ENCODE measurements at places on chromosomes 12 and 14.

DNA sequence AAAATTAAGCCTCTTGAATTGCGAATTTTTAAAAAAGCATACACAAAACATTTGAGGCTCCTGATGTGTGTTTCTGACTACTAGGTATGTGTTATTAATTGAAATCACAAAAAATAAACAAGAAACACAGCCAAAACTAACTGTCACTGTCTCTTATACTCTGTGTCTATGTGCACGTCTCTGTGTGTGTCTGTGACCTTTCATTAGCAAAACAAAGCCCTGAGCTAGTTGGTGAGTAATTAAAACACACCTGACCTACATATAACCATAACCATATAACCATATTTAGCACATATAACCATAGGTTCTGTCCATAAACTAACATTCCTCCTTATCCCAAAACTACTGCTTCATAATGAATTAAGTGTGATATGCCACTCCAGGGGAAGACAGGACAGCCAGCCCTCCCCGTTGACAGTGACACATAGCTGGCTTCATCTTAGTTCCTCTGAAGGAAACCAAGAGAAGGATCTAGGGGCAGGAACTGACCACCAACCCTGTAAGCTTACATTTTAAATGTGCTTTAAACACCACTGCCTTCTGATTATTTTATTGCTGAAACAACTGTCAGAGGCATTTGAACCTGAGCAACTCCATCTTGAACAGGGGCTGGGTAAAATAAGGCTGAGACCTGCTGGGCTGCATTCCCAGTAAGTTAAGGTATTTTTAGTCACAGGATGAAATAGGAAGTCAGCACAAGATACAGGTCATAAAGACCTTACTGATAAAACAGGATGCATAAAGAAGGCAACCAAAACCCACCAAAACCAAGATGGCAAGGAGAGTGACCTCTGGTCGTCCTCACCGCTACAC is 106.7 kb downstream of the PPP2R5E start:
- no peak for DNase-seq

- DNase-seq: peak; percentile 57
Measured at GRCh38 chr12:105462831-105463230, 132.3 kb downstream of the C12orf75 start.

- DNase-seq: no peak
Measured at GRCh38 chr12:68532887-68533248, 77.8 kb upstream of the RAP1B start.

- DNase-seq: no peak
Measured at GRCh38 chr12:94195483-94195882, 47.1 kb downstream of the PLXNC1 start.

- DNase-seq: no peak
Measured at GRCh38 chr14:78534141-78534540, 364.0 kb downstream of the NRXN3 start.

DNA sequence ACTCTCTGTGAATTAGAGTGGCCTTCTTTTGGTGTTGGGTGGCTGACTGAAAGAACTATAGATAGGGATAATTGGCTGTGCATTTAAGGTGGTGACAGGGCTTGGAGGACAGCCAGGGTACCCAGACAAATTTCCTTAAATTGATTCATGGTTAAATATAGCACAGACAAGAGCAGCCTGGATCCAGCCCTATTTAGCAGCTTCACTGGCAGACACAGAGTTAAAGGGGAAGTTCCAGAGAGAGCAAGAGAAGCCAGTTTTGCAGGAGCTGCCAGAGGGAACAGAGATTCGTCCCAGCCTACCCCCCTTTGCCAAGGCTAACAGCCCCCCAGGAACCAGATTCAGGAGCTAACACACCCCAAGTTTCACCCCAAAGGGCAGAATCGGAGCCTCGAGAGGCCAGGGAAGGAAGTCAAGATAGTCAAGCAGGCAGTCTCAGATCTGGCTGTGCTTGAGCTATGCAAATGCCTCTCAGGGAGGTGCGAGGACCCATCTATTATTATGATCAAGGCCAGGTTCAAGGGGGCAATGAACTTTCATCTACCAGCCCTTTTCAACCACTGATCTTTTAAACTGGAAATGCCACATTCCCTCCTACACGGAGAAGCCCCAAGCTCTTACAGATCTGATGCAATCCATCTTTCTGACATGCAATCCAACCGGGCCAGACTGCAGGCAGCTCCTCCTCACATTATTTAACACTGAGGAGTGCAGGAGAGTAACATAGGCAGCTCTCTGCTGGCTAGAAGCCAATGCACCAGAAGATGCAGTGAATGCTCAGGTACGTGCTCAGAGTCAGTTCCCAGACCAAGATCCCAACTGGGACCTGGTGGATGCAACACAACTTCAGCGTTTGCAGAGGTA is 58.2 kb downstream of the DHRS2 start:
- DNase-seq: peak; percentile 57

GRCh38 chr12:53313996-53314395 is 7.4 kb downstream of the AAAS start:
- DNase-seq: no peak

GRCh38 chr12:65609359-65609771 is 214.9 kb upstream of the HMGA2 start:
- DNase-seq: peak; percentile 80

DNA sequence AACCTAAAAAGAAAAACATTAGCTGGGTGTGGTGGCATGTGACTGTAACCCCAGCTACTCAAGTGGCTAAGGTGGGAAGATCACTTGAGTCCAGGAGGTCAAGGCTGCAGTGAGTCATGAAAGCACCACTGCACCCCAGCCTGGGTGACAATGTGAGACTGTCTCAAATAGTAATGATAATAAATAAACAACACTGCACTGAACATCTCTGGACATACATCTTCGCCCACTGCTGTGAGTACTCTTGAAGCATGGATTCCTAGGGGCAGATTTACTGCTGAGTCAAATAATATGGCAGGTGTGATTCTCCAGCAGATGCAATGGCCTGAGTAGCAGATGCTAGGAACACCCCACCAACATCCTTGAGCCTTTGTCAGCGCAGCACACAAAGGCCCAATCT is 23.6 kb downstream of the ABCB9 start:
- no peak for DNase-seq

DNA sequence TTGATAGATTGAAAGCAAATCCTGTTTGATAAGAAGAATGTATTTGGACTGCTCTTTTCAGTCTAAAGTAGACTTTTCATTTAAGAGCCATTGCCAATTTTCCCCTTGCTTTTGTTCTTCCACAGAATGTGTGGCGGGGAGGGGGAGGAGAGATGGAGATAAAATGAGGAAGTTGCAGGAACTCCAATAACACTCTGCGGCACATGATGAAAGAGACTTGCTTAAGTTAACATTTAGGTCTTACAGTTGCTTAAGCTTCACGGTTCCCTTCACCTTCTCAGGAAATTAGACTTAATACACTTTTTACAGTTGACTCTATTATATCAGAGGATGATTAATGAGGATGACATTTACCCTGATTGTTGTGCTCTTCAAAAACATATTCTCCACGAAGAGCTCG is 537.3 kb downstream of the TMTC2 start:
- DNase-seq: no peak

DNA sequence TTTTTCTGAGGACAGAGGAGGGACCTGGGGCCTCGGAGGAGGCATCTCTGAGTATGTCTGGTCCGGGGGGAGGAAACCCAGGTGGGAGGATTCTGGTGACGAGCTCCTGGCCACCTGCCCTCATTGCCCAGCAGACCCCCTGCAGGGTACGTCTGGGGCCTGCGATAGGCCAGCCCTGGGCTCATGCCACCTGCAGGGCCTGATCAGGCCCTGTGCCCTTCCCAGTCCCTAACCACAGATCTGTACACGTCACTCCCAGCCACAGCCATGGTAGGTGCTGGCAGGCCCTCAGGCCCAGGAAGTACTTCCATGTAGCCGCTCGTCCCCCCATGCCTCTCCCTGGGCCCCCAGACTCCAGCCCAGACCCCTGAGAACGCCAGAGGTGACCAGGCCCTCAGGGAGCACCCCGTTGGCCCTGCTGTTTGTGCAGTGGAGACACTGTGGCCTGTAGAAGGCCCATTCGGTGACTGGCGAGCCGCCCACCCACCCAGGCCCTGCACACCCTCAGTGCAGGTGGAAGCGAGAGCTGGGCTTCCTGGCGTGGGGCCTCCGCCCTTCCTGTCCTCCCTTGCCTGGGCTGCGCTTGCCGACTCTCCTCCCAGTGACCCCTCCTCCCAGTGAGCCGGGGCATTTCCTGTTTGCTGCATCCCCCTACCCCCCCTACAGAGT is 5.7 kb downstream of the INF2 start:
- DNase-seq: no peak

DNA sequence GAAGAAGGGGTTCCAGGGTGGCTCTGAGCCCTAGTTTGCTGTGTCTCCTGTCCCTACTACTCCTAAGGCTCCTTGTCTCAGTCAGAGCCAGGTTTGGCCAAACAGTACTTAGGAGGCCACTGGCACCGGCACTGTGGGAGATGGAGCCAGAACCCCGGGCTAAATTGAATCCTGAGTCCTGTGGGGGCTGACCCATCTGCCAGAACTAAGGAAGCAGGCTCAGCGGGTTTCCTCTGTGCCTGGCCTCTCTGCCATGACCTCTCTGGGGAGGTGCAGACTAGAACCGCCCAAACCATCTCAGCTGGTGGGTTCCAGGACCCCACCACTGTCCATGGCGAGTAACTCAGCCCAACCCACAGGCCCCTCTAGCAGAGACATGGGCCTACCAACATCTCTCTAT is 5.5 kb downstream of the ACTN1 start:
- no peak for DNase-seq

- DNase-seq: no peak
Measured at GRCh38 chr14:68285421-68286179, 466.0 kb downstream of the RAD51B start.

DNA sequence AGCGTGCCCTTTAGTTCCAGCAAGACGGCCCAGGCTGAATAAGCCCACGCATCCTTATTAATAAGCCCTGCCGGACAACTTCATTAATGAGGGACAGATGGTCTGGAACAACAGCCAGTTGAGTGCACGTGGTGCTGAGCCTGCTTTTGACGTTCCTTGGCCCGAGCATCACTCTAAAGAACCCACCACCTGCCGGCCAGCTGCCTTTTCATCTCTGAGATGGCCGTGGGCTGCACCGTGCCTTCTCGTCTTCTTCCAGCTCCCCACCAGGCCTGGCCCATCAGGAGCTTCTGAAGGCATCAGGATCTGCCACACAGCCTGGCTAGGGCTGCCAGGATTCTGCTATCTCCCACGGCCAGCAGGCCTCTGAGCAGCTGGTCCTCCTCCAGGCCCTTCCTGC is 80.0 kb downstream of the AACS start:
- DNase-seq: no peak

GRCh38 chr14:66206554-66206953 is 279.6 kb upstream of the CCDC196 start:
- DNase-seq: no peak

DNA sequence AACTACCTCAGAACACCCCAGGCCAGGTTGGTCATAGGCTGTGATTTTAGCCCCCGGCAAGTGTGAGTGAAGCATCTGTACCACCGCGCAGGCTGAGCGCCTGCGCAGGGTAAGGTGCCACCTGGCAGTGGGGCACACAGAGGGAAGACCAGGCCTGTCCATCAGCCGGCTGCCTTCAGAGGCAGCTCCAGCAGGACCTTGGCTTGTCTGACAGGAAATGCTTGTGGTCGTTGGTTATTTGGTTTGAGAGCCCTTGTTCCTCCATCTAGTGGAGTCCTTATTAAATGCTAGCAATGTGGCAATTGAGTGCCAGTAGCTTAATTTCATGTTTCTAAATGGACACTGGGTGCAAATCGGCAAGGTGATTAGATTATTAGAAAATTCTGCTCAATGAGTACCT is 27.5 kb downstream of the SLC25A29 start:
- peak; percentile 78 for DNase-seq

DNA sequence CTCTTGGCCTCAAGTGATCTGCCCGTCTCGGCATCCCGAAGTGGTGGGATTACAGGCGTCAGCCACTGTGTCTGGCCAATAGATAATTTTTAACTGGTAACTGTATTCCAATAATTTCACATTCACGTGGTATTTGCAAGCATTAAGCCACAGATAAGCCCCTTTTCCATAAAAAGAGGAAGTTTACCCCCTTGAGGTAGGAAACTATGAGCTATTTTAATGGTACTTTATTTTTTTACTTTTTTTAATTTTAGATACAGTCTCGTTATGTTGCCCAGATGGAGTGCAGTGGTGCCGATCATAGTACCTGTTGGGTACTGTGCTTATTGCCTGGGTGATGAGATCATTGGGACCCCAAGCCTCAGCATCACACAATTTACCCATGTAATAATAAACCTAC is 42.9 kb upstream of the AP4S1 start:
- no peak for DNase-seq
